ENCODE measurements at places on chromosomes 4 and X. TPM values are rescaled to one million over a fixed set of nuclear protein-coding genes. Genes with fewer than 3 reads are reported as not detected.

SPANXA1 gene
- not detected for total RNA-seq

PHEX gene
- 0.35 TPM for total RNA-seq

CENPVL2 gene
- total RNA-seq, result not detected

ARX gene
- not detected for total RNA-seq

Data from renal cortical epithelial cell (primary cell).